Adrenal gland (tissue), 19 donors: ENCODE measurements at places on chromosomes 5 and 9. TPM values are rescaled to one million over a fixed set of nuclear protein-coding genes. Genes with fewer than 3 reads are reported as not detected.

DNA sequence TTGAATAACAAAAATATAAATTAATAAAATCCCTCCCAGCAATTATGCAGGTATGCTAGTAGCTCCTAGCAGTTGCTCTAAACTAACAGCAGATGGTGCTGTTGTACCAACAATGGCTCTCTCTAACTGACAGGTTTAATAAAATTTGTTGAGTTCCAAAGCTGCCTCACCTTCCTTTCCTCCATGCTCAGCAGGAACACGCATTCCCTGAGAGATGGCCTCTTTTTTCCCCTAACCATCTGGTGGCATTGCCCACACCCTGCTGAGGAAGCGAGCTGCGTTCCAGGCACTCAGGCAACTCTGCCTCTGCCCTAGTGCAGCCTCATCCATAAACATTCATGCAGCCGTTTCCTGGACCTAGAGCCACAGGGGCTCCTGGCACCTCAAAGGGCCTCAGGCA, 106.2 kb downstream of the KLHL3 start:
- no peak overlapping the region for H3K4me3 ChIP-seq
- H3K27ac ChIP-seq, result no peak overlapping the region
- DNase-seq, result peak; percentile 30
- no peaks in the 10 kb centered on the region for H3K27me3 ChIP-seq
- H3K4me1 ChIP-seq, result peaks cover 17% of the 10 kb centered on the region

- H3K27me3 ChIP-seq, result no peaks in the 10 kb centered on the region
- H3K4me1 ChIP-seq, result no peaks in the 10 kb centered on the region
- DNase-seq, result no peak
- no peak overlapping the region for H3K4me3 ChIP-seq
Measured at GRCh38 chr9:123239726-123240125, 28.7 kb downstream of the STRBP start.

- peaks cover 25% of the 10 kb centered on the region for H3K4me1 ChIP-seq
- no peaks in the 10 kb centered on the region for H3K36me3 ChIP-seq
- H3K27me3 ChIP-seq, result no peaks in the 10 kb centered on the region
- H3K27ac ChIP-seq, result no peak overlapping the region
Measured at GRCh38 chr5:177432143-177432838, 5.8 kb downstream of the GRK6 start.

Gene CCNO
- 0.83 TPM for total RNA-seq

GRCh38 chr5:150061538-150061995, 24.8 kb downstream of the CSF1R start:
- no peak overlapping the region for H3K4me3 ChIP-seq
- no peaks in the 10 kb centered on the region for H3K27me3 ChIP-seq
- DNase-seq, result no peak
- no peak overlapping the region for H3K27ac ChIP-seq

Gene HTR4
- total RNA-seq, result 0.35 TPM

DNA sequence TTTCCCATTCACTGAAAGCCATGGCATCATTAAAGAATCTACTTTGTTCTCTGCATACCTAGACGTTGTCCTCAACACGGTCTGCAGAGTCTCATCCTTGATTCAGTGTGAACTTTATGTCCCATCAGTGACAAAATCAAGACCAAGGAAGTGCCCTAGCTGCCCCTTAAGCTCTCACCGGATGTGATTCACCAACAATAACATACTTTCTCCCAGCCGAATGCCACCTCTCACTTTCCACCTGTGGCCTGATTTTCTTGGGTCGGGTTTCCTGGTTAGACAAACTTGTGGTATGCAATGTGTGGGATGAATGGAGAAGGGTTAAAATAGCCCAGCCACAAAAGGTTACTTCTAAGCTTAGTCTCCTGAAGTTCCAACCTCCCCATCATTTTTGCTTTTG, 145.3 kb upstream of the PAPPA start:
- H3K4me1 ChIP-seq, result no peaks in the 10 kb centered on the region
- no peak overlapping the region for H3K4me3 ChIP-seq
- no peaks in the 10 kb centered on the region for H3K27me3 ChIP-seq
- H3K27ac ChIP-seq, result no peak overlapping the region

DNA sequence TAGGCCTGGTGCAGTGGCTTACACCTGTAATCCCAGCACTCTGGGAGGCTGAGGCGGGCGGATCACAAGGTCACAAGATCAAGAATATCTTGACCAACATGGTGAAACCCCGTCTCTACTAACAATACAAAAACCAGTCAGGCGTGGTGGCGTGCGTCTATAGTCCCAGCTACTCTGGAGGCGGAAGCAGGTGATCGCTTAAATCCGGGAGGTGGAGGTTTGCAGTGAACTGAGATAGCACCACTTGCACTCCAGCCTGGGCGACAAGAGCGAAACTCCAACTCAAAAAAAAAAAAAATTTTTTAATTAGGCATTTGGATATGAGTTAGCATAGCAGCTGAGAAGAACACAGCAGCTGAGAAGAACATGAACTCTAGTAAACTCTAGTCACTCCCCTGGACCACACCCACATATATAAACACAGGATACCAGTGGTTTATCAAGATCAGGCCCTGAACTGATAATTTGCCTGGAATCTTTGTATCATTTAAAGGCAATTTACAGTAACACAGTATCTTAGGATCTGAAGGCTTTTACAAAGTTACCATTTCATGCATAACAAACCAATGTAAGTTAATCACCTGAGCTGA, 4.6 kb upstream of the UGCG start:
- H3K4me1 ChIP-seq, result peaks cover 5% of the 10 kb centered on the region
- no peaks in the 10 kb centered on the region for H3K27me3 ChIP-seq
- DNase-seq, result no peak
- no peaks in the 10 kb centered on the region for H3K36me3 ChIP-seq

Gene ACSL6
- 8.9 TPM for total RNA-seq

Gene SPATA31D4
- total RNA-seq, result not detected

- H3K4me3 ChIP-seq, result no peak overlapping the region
- no peaks in the 10 kb centered on the region for H3K4me1 ChIP-seq
- no peak overlapping the region for H3K27ac ChIP-seq
Measured at GRCh38 chr5:89893546-89893945, 516.0 kb downstream of the CETN3 start.

DNA sequence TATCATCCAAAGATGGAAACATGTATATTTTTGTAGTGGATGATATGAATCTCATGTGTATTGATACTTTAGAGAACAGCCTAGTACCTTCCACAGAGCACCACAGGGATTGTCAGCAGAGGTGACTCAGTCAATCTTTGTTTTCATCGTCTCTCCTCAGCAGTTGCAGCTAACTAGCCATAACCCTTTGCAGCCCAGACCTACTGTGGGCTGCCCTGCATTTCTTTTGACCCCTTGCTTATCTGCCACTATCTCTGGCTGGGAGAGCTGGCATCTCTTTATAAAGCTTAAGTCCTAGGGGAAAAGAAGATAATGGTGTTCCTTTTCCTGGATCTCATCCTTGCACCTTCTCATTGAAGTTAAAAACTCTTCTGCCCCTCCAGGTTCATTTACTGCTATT, 28.7 kb downstream of the HMGCR start:
- H3K27me3 ChIP-seq, result no peaks in the 10 kb centered on the region
- H3K27ac ChIP-seq, result no peak overlapping the region
- peaks cover 7% of the 10 kb centered on the region for H3K36me3 ChIP-seq
- no peak overlapping the region for H3K4me3 ChIP-seq

GRCh38 chr5:176574297-176574591, 25.1 kb downstream of the CDHR2 start:
- H3K27ac ChIP-seq, result no peak overlapping the region
- H3K4me1 ChIP-seq, result no peaks in the 10 kb centered on the region
- DNase-seq, result no peak
- H3K27me3 ChIP-seq, result peaks cover 6% of the 10 kb centered on the region

GRCh38 chr5:127440831-127441230, 76.6 kb upstream of the PRRC1 start:
- H3K4me1 ChIP-seq, result no peaks in the 10 kb centered on the region
- H3K27me3 ChIP-seq, result no peaks in the 10 kb centered on the region
- DNase-seq, result no peak
- H3K4me3 ChIP-seq, result no peak overlapping the region

Gene SEMA6A
- total RNA-seq, result 113 TPM

- H3K4me1 ChIP-seq, result no peaks in the 10 kb centered on the region
- no peak overlapping the region for H3K27ac ChIP-seq
- no peaks in the 10 kb centered on the region for H3K27me3 ChIP-seq
- DNase-seq, result no peak
- no peak overlapping the region for H3K4me3 ChIP-seq
Measured at GRCh38 chr5:145697251-145697990, 137.7 kb downstream of the PRELID2 start.

GRCh38 chr5:133309166-133309795, 257.5 kb downstream of the HSPA4 start:
- no peak for DNase-seq
- H3K36me3 ChIP-seq, result no peaks in the 10 kb centered on the region
- no peak overlapping the region for H3K27ac ChIP-seq

DNA sequence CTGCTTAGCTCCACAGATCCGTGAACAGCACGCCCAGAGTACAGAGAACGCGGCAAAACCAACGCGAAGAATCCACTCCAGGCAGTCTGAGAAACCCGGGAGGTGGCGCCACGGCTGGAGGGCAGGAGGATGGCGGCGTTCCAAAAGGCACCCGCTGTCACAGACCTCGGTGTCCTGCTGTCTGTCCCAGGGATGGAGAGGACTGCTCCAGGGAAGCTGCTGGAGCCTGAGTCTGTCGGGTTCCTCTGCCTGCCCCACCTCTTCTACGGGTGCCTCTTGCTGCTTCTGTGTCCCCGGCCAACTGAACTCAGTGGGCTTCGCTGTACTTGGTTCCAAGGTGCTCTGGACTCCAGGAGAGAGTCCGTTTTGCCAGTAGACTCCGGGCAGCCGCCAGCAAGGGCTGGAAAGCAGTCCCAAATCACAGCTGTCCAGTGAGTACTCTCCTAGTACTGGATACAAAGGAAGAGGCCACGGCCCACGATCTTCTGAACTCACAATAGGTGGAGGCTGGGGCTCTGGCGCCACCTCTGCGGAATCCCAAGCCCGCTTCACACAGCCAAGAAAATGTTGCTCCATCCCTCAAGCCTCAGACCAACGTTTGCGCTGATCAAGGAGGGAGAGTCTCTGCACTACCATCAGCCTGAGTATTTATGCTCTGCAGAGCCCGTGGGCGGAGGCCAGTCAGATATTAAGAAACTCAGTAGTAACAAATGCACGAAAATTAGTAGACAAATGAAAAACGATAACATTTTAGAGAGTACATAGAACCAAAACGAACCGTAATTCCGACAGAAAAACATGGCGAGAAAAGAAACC, 440 bp downstream of the ANXA2R start:
- H3K27ac ChIP-seq, result peak overlapping the region; percentile 14
- peak overlapping the region; percentile 68 for H3K4me3 ChIP-seq
- peak; percentile 67 for DNase-seq
- H3K27me3 ChIP-seq, result no peaks in the 10 kb centered on the region

DNA sequence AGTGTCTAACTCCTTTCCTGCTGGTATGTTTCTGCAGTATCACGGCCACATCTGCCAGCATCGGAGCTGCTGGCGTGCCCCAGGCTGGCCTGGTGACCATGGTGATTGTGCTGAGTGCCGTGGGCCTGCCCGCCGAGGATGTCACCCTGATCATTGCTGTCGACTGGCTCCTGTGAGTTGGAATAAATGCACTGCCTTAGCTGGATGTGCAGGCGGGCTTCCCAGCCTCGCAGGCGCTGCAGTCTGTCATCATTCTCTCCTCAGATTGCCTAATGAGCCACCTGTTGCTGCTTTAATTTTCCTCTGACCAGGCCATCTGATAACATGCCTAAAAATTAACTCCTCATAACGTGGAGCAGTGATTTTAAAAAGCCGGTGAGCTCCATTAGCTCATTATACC, 79.1 kb upstream of the PLPP6 start:
- H3K27me3 ChIP-seq, result no peaks in the 10 kb centered on the region
- H3K4me3 ChIP-seq, result no peak overlapping the region
- peaks cover 12% of the 10 kb centered on the region for H3K4me1 ChIP-seq
- no peak for DNase-seq
- H3K36me3 ChIP-seq, result no peaks in the 10 kb centered on the region

- H3K4me1 ChIP-seq, result peaks cover 7% of the 10 kb centered on the region
- H3K27me3 ChIP-seq, result no peaks in the 10 kb centered on the region
- H3K36me3 ChIP-seq, result no peaks in the 10 kb centered on the region
- no peak for DNase-seq
- no peak overlapping the region for H3K4me3 ChIP-seq
Measured at GRCh38 chr5:10762776-10763500, 1.9 kb upstream of the DAP start.

GRCh38 chr5:111394586-111394985, 117.7 kb downstream of the STARD4 start:
- H3K36me3 ChIP-seq, result no peaks in the 10 kb centered on the region
- H3K4me3 ChIP-seq, result no peak overlapping the region
- no peaks in the 10 kb centered on the region for H3K4me1 ChIP-seq
- H3K27me3 ChIP-seq, result no peaks in the 10 kb centered on the region
- no peak for DNase-seq
- no peak overlapping the region for H3K27ac ChIP-seq

DNA sequence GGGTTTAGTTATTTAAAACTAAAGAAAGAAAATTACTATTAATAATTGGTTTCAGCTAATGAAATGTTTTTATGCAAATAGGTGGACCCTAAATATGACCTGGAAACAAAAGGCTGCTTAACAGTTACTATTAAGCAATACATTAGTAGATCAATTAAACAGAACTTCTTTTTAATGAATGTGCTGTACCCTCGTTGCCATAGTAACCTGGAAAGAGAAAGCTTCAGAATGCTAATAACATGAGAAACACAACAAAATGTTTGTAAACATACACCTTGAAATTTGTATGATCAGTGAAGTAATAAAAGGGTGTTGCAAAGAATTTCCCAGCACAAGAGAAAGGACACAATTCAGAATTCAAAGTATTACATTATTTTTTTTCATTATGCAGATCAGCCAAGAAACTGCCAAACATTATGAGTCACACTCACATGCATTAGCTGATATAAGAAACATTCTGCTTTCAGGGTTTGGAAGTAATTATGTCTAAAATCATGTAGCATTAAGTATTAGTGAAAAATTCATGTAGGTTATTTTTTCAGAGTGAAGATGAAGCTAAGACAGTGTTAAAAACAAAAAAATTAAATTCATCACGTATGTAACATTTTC, 348.3 kb downstream of the ISL1 start:
- H3K4me1 ChIP-seq, result peaks cover 4% of the 10 kb centered on the region
- no peak for DNase-seq
- H3K36me3 ChIP-seq, result no peaks in the 10 kb centered on the region

- no peaks in the 10 kb centered on the region for H3K36me3 ChIP-seq
- H3K27me3 ChIP-seq, result no peaks in the 10 kb centered on the region
- H3K27ac ChIP-seq, result peak within 1 kb of the TSS; percentile 92
- peaks cover 3% of the 10 kb centered on the region for H3K4me1 ChIP-seq
Measured at GRCh38 chr5:111756581-111757354, at the start of gene NREP. NREP (minus strand) TSS chr5:111757194; CDS start chr5:111755772, 1,422 bp downstream.
